HFFc6 (cell line): ENCODE measurements at places on chromosomes 4 and X. TPM values are rescaled to one million over a fixed set of nuclear protein-coding genes. Genes with fewer than 3 reads are reported as not detected.

Gene WNK3
- not detected in 3 replicates for total RNA-seq

Gene SETD7
- total RNA-seq, result 68.1 to 91.1 TPM (median 86.0 TPM) in 3 replicates

Gene FAM47A
- not detected in 2 replicates for total RNA-seq

Gene ZCCHC12
- not detected in 3 replicates for total RNA-seq

Gene TENM3
- 32.8 to 43.5 TPM (median 40.2 TPM) in 3 replicates for total RNA-seq

Gene SYP
- 0.27 to 0.34 TPM (median 0.31 TPM) in 3 replicates for total RNA-seq

Gene FAM13A
- total RNA-seq, result 8.3 to 11.2 TPM (median 9.0 TPM) in 3 replicates

DNA sequence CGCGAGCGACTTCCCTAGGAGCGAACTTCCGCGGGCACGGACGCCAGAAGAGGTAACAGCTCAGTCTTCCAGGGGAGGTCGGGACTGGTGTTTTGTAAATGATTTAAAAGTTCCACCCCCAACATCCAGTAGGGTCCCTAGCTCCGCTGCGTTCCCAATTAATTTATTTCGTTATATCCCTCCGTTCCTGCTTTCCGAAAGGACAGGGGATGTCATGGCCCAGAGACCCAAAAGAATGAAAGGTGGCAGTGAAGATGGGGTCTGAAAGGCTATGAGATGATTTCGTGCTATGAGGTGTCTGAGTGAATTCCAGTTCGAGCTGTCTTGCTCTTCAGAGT is 373 bp upstream of the SMIM43 start:
- DNase-seq, result no peak

DNA sequence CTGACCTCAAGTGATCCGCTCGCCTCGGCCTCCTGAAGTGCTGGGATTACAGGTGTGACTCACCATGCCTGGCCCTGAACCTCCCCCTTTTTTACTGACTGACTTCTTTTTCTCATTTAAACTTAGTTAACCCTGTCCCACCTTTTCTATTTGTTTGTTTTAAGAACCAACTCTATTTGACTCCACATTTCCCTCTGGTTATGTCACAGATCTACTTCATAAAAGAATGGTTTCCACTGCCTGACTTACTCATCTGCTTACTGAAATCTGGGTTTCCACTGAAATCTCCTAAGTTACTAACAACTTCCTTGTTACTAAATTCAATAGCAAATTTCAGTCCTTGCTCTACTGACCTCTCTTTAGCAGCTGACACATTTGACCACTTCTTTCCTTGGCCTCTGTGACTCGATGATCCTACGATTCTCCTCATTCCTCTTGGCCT is 28.0 kb upstream of the NSUN7 start:
- DNase-seq, result peak; percentile 32

GRCh38 chr4:7058792-7059191 is 9.1 kb downstream of the GRPEL1 start:
- DNase-seq, result no peak

- DNase-seq, result no peak
Measured at GRCh38 chr4:6763330-6763851, 19.1 kb upstream of the KIAA0232 start.

- DNase-seq, result peak; percentile 24
Measured at GRCh38 chr4:139419388-139419914, 34.5 kb upstream of the RAB33B start.

- DNase-seq, result peak; percentile 20
Measured at GRCh38 chr4:88857588-88857987, 160.0 kb upstream of the NAP1L5 start.

DNA sequence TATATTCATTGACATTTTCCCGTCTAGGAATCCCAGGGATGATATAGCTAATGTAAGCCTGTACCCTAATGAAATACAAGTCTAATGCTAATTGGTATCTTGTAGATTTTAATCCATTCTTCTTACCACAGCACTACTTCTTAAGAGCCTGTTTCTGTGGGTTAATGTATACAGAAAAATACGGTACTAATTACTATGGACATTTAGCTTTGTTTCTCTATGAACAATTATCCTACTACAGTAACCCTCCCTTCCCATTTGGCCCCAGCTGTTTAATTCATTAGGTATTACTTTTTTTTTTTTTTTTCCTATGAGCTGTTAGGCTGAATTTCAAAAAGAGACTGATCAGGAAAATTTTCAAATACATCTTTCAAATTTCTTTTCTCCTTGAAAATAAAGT is 245.1 kb upstream of the SLC7A11 start:
- no peak for DNase-seq

- DNase-seq, result no peak
Measured at GRCh38 chr4:178068136-178068535, 625.9 kb upstream of the AGA start.

GRCh38 chr4:119300101-119300978 is 21.6 kb downstream of the FABP2 start:
- DNase-seq, result peak; percentile 89

- peak; percentile 11 for DNase-seq
Measured at GRCh38 chr4:144565527-144566195, 80.3 kb upstream of the HHIP start.

DNA sequence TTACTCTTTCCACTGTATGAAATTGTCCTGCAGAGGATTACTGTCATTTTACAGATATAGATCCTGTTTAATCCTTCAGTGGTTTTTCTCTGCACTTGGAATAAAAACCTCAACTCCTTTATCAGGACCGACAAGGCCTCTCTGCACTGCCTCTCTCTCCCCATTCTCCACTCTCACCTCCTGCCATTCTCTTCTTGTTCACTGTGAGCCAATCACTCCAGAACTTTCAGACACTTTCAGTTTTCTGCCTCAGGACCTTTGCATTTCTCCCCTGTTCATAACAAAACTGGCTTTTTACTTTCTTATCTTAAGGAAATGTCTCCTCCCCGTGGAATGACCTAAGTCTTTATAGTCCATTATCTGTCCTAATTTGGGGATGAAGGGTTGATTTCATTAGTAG is 137.3 kb downstream of the ELOVL6 start:
- no peak for DNase-seq

DNA sequence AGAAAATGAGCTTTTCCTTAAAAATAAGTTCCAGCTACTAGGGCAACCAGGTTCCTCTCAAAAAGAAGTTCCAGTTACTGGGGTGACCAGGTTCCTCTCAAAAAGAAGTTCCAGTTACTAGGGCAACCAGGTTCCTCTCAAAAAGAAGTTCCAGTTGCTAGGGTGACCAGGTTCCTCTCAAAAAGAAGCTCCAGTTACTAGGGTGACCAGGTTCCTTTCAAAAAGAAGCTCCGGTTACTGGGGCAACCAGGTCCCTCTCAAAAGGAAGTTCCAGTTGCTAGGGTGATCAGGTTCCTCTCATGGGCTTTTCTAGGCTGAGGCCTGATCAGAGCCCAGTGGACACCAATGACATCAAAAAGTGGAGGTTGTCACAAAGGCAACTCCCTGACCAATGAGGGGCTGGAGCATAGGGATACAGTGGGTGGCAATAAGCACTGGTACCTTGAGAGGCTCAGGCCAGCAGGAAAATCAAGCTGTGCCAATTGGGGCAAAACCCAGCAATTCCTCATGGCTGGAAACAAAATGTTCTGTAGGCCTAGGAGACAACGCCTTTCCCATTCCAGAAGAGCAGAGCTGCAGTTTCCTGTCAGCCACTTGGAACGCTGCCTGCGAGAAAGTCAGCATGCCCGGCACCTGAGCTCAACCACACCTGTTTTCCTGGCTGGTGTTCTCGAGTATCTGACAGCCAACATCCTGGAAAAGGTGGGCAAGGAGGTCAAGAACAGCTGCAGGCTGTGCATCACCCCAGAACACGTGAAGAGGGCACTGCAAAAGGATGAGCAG is 12.3 kb upstream of the SYTL5 start:
- DNase-seq, result no peak

- peak; percentile 75 for DNase-seq
Measured at GRCh38 chr4:168139336-168139735, 47.0 kb downstream of the ANXA10 start.

DNA sequence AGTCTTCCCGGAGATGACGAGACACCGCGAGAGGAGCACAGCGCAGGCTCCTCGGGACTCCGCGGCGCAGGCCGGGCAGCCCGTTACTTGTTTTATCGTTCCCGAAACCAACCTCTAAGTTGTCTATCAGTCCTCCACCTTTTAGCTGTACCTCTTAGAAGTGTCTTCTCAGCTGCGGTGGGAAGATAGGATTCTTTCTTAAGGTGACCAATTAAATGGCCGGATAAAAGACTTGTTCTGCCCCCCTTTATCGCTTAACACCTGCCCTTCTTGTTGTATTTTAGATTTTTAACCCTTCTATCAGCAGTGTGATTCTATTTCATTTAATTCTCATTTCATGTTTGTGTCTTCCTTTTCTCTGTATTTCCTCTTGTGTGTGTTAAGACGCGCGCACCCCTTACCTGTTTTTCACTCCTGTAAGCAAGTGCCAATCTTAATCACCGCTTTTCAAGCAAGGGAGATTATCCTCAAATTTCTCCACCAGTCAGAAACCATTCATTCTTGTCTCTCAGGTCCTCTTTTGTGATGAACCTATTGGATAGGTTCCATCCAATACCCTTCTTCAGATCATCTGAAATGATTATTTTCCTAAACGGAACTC is at the start of gene SLC9B2:
Gene SLC9B2, minus strand, starts transcription at position 15 of the 601 bp plus-strand sequence. CDS start 9,211 bp downstream, outside the sequence.
- no peak for DNase-seq

DNA sequence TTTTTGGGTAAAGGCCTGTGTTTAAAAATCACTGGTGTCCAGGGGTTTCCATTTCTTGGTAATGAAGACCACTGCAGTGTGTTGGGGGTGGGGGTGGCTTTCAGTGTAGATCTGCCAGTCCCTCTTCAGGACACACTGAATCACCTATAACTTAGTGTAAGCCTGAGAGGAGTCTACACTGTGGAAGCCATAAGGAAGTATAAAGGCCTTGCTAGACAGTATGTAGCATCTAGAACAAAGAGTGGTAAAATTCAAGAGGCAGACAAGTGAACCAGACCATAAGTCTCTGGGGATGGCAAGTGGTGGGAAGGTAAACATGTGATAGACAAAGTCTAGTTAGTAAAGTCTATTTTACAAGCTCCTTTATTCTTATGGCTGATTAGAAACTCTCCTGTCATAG is 191.8 kb downstream of the CCNG2 start:
- DNase-seq, result no peak

DNA sequence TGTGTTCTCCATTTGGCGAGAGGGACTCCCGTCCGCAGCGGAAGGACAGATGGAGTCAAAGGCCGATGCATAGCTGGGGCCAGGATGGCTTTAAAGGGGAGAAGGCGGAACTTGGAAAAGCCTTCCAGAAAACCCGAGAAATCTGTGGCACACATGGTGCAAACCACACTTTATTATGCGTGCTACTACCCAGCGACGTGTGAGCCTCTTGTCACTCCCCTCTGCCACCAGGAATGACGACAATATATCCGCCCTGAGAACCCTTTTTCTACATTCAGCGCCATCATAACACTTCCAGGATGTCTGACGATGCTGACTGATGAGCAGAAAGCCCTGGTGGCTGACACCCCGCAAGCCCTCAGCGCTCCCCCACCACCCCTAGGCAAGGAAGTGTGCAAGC is 689 bp upstream of the DCHS2 start:
- no peak for DNase-seq

- no peak for DNase-seq
Measured at GRCh38 chrX:145630806-145631435, 186.7 kb upstream of the SLITRK2 start.

DNA sequence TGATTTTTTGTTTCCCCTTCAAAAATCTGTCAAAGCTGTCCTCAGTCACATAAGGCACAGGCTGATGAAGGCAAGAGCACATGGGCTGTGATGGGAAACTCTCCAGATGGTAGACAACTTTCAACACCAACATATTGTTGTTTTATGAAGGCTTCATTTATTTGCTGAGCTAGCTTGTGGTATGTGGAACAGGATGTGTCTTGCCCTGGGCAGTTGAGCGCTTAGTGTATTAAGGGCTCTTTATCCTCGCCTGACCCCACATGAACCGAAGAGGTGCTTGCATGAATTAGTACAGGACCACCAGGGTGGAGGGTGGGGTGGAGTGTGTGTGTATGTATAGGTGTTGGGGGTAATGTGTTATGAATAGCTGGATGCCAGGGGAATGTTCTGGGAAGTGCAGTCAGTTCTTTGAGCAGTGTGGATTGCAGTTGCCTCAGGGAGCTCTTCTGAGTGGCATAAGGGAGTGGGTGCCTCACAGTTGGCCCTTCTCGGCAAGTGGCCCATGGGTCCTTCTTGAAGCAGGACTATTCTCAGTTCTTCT is 103.1 kb downstream of the PHEX start:
- DNase-seq, result no peak

GRCh38 chr4:26131711-26132110 is 189.1 kb upstream of the RBPJ start:
- no peak for DNase-seq

GRCh38 chr4:180280726-180281297 is 1962.4 kb upstream of the TENM3 start:
- no peak for DNase-seq
